ENCODE measurements at places on chromosomes 12 and 14.
A peak's percentile ranks its signal among the peaks of the same experiment; 100 is the strongest.

DNA sequence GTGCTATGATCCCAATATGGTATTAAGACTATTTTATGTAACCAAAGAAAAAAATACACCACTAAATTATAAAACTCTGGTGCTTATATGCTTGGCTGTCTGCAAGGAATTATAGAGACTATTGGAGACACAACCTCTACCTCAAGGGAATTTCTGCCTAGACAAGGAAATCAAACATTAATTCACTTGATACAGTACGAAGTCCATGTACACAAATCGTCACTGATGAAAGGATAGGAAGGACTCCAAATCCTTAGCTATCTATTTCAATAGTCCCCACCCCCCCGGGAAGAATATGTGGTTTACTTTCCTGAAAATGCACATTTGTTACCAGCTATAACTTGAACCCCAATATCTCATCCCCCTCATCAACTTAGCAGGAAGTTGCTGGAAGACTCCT is 21.9 kb downstream of the RTN1 start:
- DNase-seq: no peak

GRCh38 chr14:88614218-88614907 is 51.5 kb downstream of the ZC3H14 start:
- DNase-seq: no peak

DNA sequence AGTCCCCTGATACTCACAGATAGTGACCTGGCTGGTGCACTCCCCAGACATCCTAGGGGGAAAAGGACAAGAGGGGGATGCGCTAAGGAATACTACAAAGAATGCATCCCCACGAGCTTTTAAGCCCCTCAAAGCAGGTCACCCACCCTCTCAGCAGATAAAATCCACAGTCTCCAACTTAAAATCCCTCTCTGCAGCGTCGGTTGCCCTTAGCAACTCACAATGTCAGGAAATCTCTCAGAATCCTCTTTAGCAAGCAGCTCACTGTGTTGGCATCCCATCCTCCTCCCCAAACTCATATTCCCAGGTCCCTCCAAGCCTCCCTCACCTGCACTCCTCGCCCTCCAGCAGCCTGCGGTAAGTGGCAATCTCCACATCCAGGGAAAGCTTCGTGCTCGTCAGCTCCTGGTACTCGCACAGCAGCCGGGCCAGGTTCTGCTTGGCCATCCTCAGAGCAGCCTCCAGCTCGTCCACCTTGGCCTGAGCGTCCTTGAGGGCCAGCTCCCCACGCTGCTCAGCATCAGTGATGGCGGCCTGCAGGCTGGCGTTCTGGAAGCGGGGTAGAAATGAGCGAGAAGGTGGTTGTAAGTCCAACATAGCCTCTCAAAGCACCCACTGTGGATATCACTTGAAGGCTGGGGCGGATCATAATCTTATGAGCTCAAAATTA is 5.5 kb upstream of the KRT79 start:
- DNase-seq: no peak

DNA sequence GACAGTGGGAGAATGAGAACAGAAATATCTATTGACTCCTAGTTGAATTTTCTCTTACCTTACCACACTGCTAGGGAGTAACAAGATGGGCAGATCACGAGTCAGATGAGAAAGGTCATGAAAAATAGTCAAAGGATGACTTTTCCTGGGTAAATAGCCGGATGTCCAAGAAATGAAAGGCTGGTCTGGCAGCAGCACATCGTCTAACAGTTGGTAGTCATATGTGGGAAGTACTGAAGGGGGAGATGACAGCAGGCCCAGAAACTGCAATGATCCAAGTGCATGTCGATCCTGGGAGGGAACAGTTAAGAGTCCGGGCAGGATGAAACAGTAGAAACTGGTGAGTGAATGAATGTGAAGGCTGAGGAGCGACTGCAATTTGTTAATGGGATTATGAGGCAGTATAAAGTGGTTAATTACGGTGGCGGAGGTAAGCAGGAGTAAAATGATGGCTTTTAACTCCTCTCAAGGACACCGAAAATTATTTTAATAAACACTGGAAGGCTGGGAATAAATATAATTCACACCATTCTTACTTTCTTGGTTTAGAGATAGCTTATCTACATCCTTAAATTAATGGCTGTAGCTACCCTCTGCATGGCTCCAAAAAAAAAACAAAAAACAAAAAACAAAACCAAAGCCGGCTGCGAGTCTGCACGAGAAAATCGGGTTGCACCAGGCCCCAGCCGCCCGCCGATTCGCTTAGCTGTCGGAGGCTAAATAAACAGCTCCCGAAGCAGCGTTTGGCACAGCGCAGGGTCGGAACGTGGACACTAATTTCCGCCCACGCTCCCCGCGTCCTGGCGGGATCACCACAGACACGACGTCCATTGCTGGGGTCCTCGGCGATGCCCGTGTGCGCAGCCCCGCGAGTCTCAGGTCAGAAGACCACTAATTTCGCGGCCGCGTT is 1.0 kb upstream of the ERC1 start:
- DNase-seq: peak; percentile 42

- DNase-seq: no peak
These were observed 201.0 kb upstream of the DIO3 start for GRCh38 chr14:101360054-101360911.

GRCh38 chr12:63909746-63910145 is 65.2 kb downstream of the SRGAP1 start:
- no peak for DNase-seq

DNA sequence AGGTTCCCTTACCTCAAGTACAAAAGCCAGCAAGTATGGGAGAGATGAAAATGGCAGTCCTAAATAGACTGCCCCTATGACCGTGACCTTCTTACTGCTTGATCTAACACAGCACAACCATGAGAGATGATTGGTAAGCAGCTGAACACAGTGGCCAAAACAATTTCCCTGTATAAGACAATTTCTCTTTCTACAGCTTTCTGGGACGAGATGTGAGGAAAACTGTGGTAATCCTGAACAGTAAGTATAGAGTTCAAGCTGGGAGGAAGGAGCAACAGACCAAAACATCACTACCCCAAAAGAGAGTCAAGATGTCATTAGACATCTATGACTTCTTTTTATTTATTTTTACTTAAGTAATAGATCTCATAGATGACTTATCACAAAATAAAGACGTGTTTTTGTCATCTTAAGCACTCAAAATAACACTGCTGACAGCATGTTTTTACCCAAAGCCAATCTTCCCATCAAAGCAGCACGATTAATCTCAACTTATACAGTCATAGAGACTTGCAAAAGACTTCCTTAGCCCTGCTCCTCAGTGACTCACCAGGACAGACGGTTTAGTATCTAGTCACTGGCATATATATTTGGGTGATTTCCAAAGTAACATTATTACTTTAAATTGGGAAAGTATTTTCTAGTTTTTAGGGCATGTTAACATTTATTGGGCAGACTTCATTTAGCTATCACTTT is 3.7 kb downstream of the TMEM52B start:
- no peak for DNase-seq

DNA sequence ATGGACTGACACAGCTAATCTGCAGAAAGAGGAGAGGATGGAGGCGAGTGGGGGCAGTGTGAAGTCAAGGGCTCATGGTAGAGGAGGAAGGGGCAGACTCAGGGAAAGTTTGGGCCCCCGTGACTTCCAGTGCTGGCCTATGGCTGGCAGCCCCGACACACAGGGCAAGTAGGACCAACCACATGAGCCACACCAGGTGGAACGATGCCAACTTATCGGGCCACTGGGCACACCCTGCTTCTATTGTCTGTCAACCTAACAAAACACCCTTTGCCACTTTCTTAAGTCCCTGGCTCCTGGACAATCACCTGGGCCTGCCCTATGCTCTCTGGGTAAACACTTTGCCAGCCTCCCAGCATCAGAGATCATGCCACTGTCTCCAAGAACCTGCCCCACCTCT is 65.2 kb upstream of the PSMC1 start:
- DNase-seq: no peak

- DNase-seq: no peak
These were observed 36.4 kb upstream of the METAP2 start for GRCh38 chr12:95437565-95437964.

GRCh38 chr14:103867020-103867419 is 19.6 kb upstream of the PPP1R13B start:
- DNase-seq: no peak

DNA sequence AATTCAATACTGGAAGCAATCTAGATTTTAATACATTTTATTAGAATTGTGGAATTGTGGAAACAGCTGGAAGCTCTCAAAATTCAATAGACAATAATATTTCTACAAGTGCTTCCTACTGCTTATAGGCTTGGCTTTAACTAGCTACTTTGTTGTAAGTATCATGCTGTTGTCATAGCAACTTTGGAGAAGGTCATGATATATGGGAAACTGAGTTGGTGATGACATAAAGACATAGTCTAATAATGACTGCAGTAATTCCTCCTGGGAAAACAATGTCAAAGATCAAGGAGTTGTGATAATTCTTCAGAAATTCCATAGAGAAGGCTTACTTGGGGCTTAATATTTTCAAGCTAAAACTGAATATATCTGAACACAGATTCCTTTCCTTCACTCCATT is 266.6 kb downstream of the KIF21A start:
- DNase-seq: no peak

DNA sequence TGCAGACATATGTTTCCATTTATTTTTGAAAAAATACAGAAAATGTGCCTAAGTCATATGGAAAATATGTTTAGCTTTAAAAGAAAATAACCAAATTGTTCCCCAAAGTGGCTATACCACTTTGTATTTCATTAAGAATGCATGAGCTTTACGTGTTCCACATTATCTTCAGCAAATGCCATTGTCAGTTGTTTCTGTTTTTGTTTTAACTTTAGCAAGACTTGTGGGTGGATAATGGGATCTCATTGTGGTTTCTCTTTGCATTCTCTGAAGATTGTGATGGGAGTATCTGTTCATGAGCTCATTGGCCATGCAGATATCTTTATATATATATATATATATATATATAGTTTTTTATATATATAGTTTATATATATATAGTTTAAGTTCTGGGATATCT is 181.5 kb downstream of the CCER1 start:
- no peak for DNase-seq

DNA sequence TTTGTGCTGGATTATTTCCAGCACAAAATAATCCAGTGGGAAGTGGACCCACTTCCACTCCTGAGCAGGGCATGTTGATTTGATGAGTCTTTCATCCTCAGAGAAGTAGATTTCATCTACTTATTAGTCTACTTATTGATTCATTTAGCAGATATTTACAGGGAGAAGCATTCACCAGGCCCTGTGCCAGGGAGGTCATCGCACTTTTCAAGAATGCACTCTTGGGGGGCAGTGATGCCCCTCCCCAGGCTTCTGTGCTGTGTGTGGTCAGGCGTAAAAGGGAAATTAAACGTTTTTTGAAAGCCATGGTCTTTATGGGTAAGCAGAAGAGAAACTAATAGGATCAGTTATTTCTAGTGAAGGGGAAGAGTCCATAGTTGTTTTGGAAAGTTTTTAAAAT is 610.7 kb upstream of the TMEM132C start:
- DNase-seq: no peak

DNA sequence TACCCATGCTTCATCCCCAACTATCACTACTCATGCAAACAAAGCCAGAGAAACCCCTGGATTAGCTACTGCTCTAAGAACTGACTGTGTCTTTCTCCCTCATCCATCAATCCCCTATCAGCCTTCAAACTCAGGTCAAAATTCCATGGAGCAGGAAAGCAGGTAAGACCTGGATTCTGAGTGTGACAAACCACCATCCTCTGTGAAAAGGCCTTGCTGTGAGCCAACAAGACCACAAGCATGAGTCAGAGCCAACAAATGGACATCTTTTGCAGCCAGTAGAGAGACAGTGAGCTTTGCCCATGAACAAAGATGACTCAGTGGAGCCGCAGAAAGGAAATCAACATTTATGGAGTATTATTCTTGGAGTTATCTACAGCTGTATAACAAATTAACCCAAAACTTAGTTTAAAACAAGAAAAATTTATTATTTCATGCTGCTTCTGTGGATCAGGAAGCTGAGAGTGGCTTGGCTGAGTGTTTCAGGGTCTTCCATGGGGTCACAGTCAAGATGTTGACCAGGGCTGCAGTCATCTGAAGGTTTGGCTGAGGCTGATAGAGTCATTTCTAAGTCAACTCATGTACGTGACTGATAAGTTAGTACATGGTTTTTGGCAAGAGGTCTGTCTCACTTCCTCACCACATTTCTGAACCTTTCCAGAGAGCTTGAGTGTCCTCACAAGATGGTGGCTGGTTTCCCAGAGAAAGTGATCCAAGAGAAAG is 61.1 kb downstream of the PITPNM2 start:
- DNase-seq: no peak

DNA sequence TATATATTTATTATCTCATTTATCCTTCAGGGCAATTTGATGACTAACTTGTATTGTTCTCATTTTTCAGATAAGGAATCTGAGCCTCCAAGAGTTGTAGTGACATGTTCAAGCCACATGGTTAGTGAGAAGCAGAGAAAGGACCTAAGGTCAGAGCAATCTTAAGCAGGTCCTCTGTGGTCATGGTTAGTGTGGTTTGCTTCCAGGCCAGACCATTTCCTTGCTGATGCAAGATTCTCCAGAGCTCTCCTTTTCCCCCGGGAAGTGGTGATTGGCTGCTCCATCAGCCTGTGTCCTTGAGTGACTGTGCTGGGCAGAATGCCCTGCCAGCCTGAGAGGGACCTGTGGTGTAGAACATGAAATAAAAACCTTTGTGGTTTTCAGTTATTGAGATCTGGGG is 141.3 kb downstream of the KTN1 start:
- no peak for DNase-seq

GRCh38 chr14:61160798-61161197 is 120.3 kb downstream of the TMEM30B start:
- no peak for DNase-seq
